ENCODE measurements at places on chromosomes 5 and 9.

DNA sequence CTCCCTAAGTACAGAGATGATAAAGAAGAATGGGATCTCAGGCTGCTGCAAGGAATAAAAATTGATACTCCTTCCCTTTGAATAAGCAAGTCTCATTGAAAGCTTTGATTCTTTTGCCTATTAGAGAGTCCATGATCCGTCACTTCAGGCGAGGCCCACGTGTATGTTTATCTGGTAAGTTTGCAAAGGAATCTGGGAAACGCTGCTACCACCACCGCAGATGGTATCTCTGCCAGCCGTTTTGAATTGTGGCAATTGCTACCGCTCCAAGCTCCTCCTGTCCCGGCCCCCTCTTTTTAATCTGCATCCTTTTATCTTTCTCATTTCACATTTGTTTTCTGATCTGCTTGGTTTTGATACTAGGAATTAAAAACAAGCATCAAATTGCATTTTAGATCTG lies 42.9 kb upstream of the GRIA1 start:
- DNase-seq, result no peak

DNA sequence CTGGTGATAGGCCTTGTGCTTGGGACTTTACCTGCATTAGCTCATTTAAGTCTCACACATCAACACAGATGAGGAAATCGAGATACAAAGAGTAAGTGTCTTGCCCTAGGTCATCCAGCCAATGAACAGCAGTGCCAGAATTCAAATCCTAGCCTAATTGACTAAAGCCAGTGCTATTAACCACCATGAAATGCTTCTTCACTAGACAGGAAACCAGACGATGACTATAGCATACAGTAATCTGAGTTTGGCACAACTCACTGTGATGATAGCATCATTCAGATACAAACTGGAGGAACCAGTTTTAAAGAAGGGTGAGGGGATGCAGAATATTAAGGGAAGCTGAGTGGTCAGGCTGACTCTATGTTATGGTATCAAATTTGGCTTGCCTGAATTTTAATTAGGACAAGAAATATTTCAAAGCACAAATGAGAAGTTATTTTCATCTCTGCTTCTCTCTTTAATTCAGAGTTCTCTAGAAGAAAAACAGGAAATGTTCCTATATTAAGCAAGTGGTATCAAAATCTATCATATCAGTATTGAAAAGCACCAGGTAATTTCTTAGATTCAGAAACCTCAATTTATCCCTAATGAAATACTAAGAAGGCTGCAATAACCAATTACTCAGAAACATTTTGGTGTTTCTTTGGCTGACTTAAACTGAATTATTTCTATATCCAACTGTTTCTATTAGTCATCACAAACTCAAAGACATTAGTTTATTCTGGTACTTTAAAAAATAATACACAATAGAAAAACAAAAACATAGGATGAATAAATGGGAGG lies 147.0 kb upstream of the RASA1 start:
- DNase-seq, result no peak

- no peak for DNase-seq
These were observed 3.3 kb upstream of the ZMAT2 start for GRCh38 chr5:140696891-140697492.

GRCh38 chr5:83219495-83219894 lies 142.1 kb downstream of the XRCC4 start:
- DNase-seq, result no peak

GRCh38 chr9:124657516-124657915 lies 113.6 kb downstream of the NR6A1 start:
- DNase-seq, result no peak

DNA sequence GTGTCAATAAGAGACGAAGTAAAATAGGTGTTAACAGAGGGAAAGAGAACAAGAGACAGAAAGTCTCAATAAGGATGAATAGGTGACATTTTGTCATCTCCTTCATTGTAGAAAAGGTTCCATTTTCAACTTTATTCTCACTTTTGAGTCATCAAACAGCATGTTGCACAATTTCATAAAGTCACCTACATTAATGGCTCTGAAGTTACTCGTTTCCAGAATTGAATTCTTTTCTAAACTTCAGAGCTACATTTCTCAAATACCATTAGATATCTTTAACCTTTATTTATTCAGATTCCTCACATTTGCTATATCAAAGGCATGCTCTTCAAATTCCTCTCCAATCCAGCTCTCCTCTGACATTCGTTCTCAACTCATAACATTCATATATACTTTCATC lies 13.1 kb downstream of the ADAMTS6 start:
- no peak for DNase-seq

- DNase-seq, result no peak
These were observed 242.5 kb downstream of the NFIB start for GRCh38 chr9:14071484-14071883.

- DNase-seq, result no peak
These were observed 5.9 kb upstream of the MGAT1 start for GRCh38 chr5:180808461-180809000.

DNA sequence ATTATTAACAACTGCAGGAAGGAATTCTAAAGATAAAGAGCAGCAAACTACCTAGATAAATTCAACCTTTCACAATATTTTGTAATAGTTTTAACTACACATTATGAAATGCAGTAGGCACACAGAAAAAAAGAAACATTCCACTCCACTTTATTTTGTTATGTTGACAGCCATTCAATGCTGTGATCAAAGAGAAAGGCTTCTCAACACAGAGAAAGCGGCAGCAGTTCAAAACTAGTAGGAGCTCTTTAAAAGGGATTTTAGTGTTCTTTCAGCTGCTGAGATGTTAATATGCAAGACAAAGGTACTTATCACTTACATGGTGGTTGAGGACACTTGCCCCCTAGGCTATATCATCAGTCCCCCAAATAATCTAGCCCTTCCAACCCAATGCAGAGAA lies 11.6 kb downstream of the CEMIP2 start:
- no peak for DNase-seq

DNA sequence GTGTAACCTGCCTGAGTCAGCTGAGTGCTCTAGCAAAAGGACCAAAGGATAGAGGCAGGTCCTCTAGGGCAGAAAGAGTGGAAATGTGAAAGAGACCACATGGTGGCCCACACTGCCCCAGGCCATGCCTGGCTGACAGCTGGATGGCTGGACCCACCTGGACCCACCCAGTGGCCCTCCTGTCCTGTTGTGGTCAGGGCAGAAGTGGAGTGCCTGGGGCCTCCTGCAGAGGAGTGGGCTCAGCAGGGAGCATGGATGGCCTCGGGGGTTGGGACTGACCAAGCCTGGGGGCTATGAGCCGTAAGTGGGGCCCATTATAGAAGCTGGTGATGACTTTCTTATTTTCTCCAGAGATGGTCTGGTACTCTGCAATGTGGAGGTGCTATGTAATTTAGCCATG lies 55.7 kb upstream of the FAM120AOS start:
- no peak for DNase-seq

GRCh38 chr9:17761984-17762676 lies 183.3 kb downstream of the SH3GL2 start:
- DNase-seq, result no peak

DNA sequence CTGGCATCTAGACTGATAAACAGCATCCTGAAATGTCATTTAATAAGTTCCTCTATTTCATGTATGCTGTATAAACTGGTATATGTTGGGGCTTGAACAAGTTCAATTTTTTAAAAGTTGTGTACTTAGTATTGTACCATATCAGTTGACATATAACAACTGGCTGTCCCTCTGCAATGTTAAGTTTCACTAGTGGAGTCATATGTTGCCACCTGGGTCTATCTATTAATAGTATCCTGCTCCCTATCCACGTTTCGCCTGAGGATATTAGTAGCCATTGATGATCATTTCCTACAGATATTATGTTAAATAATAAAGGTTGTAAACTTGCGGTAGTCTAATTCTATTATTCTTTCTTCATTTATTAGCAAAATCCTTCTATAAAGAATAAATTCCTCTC lies 177.6 kb downstream of the RFX3 start:
- no peak for DNase-seq

- no peak for DNase-seq
These were observed 20.1 kb downstream of the PDE6A start for GRCh38 chr5:149924486-149924885.

DNA sequence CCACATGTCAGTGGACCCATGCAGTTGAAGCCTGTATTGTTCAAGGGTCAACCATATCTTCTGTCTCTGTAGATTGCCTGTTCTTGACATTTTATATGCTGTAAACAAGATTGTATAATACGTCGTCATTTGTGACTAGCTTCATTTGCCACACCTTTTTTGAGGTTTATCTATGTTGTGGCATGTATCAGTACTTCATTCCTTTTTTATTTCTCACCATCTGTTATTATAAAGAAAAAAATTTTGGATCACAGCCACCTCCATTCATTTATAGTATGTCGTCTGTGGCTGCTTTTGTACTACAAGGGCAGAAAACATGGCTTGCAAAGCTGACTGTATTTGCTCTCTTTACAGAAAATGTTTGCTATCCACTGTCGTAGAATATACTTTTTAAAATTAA lies 72.4 kb downstream of the TEK start:
- DNase-seq, result no peak

GRCh38 chr5:139248826-139249453 lies 44.6 kb upstream of the MATR3 start:
- DNase-seq, result no peak

- DNase-seq, result no peak
These were observed 79.0 kb downstream of the SYK start for GRCh38 chr9:90880669-90881068.

DNA sequence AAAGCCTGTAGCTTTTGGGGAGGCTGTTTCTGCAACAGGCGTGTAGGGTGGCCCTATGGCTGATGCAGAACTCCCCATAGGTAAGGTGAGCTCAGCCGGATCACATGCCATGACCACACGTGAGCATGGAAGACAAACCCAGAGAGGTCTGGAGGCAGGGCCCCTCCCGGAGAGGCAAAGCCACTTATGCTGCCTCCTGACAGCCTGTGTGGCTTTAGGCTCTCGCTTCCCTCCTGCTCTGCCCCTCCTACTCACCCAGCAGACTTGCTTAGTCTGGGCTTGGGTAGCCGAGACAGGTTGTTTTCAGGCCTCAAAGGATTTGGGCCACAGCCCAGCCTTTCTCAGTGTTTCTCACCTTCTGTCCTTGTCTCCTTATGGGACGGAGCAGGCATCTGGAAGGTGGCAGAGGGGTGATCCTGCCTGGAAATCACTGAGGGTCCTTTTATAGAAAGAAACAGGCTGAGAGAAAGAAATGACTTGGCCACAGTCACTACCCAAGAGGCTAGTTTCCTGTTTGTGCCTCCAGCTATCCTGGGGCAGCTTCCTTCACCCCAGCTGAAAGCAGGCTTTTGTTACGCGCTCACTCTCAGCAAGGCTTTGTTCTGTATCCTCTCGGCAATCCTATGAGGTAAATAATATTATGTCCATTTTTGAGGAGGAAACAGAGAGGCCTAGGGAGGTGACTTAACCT lies 89.9 kb downstream of the DAB2IP start:
- no peak for DNase-seq

- DNase-seq, result no peak
These were observed 1.6 kb upstream of the MEF2C start for GRCh38 chr5:88884608-88884877.

GRCh38 chr5:168612123-168612522 lies 33.0 kb upstream of the PANK3 start:
- DNase-seq, result no peak
